CD4-positive, alpha-beta T cell treated with Interleukin-1 beta for 1 hour (primary cell): ENCODE measurements at places on chromosomes 7 and 10.

DNA sequence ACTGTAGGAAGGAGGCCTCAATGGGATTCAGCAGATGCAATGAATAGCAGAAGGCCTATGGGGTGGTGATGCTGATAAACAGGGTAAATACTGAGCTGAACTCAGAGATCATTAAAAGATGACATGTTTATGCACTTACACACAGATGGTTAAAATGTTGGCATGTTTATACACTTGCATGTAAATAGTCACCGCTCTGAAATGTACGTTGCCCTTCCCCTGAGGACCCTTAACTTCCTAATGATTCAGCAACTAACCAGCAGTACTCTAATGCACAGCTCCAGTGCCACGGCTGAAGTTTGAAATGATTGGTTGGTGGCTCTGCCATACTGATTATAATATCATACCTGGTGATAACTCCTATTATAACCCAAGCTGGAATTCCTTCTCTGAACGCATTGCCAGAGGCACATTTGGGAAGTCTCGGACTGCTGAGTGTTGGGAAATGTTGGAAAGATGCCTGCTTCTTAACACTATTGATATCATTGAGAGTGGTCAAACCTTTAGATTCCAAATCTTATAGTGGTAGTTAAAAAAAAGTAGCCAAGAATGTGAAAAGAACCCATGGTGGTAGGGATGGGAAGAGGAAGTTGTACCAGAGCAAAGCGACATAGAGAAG is 3.7 kb upstream of the CAV1 start:
- DNase-seq: no peak

DNA sequence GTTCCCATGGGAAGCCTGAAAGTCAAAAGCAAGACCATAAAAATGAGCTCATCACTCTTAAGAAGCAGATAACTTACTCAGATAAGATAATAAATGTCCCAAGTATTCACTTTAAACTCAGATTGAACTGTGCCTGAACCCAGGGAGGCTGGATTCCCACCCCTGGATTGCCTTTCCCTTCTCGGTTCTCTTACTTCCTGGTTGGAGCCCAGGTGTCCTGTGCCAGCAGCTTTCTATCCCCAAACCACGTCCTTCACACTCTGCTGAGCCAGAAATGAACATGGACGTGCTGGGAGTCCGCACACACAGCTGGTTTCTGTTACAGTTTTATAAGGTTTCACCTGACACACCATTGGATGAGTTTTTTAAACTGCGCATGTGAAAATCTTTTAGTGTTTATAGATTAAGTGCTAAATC is 636.2 kb upstream of the IGFBP3 start:
- DNase-seq: no peak

DNA sequence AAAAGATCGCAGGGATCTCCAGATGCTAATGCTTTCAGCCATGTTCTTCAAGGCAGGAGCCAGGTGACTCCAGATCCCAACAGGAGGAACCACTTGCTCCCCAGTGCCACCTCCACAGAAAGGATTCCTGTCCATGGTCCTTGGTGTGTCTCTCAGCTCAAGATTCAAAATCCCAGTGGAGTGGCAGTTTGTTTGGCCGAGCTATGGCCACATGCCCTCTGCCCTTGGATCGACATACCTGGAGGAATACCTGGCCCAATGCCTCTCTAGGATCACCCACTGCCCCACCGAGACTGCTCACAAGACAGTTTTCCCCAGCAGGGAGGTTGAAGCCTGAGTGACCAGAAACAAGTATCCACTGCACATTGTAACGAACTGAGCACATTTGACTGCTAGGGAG is 3.9 kb upstream of the GPRIN2 start:
- no peak for DNase-seq

GRCh38 chr7:49564379-49564714 is 209.1 kb upstream of the VWC2 start:
- DNase-seq: no peak

GRCh38 chr10:79069325-79070080 is 737 bp downstream of the ZMIZ1 start:
- peak; percentile 44 for DNase-seq

DNA sequence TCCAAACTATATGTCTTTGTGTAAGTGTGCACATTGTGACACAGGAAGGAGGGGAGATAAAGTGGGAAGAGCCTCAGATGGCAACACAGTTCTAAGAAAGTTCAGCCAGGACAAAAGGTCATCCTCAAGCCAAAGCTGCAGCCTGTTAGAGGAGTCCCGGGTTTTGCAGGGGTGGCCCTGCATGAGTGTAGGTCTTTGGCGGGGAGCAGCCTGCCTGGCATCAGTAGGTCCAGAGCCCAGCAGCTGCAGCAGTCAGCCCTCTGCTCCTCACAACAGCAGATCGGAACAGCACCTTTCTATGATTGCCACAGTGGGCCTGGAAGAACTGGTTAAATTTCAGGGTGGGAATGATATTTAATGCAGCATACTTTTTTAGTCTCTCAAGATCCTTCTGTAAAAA is 13.5 kb upstream of the VDAC2 start:
- no peak for DNase-seq

GRCh38 chr7:22668971-22669401 is 58.0 kb upstream of the IL6 start:
- no peak for DNase-seq

DNA sequence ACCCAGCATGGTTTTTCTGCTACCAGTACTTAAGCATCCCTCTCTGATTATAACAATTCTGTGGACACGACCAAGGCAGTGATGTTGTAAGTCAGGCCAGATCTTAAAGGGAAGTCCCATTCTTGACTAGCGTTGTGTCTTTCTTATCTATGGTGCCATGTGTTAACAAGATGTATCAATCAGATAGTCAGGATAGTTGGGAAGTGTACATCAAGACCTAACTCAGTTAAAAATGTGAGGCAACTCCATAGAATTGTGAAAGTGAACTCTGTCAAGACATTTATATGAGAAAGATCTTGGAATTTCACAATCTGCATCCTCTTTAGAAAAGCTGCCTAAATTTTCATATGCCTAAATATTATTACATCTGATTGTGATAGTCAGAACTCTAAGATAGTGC is 341.7 kb upstream of the SEMA3D start:
- DNase-seq: no peak

DNA sequence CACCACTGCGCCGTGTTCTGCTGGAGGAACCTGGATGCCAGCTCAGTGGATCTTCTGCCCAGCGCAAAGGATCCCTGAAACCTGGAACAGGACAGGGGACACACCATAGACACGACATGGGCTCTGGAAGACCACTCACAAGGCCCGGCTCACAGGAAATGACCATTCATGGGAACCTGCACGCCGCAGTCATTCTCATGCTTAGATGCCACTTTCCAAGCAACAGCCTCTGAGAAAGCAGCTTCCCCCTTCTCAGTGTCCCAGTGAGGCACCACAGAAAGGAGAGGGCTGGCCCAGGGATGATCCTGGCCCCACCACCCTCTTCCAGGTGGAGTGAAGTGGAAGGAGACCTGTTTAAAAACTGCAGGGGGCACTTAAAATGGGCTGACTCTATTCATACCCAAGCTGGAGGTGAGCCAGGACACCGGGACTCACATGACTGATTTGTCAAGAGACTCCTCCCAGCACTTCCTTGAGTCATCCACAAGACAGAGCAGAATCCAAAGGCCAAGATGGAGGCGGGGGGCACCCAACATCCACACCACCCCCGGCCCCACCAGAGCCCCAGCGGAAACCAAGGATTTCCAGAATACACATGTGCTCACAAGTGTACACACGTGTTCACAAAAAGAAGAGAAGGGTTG is 11.2 kb downstream of the CTBP2 start:
- DNase-seq: no peak

- DNase-seq: no peak
These were observed 109.3 kb upstream of the ARID5B start for GRCh38 chr10:61792097-61792716.

DNA sequence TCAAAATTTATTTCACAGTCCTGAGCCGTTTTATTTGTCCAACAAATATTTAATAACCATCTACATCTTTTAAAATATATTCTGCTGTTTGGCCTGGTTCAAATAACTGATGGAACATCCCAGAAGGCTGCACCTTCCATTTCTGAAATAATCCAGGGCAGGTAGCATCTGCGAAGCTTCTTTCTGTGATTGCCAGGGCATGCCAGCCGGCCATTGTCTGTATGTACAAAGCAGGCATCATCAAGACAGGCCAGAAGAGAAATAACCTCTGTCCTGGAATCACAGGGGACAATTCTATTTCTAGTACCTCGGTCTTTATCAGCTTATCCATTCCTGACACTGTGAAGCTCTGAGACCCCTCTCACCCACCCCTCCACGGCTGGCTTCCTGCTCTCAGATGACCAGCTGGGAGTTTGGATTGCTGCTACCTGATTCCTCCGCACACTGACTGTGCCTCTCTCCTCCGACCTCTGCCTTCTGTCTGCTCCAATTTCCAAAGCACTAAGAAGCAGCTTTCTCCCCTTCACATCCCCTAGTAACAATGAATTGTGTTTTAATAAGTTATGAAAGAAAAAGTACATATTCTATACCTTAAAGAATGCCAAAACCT is 8.0 kb downstream of the DGKI start:
- no peak for DNase-seq

DNA sequence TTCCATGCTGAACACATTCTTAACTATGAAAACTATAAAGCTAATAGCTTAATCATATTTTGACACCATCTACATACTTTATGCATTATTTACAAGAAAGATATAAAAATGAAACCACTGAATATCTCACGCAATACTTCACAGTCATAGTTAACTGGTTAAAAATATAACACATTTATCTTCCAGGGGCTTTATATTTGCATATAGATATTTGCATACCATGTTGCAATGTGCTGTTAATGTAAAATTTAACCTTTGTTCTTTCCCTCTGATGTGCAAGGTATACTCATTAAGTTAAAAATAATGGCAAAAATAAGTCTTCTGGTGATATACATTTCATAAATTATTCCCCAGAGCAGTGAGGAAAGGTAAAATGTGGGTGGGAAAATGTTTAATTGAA is 76.9 kb upstream of the MGMT start:
- no peak for DNase-seq

DNA sequence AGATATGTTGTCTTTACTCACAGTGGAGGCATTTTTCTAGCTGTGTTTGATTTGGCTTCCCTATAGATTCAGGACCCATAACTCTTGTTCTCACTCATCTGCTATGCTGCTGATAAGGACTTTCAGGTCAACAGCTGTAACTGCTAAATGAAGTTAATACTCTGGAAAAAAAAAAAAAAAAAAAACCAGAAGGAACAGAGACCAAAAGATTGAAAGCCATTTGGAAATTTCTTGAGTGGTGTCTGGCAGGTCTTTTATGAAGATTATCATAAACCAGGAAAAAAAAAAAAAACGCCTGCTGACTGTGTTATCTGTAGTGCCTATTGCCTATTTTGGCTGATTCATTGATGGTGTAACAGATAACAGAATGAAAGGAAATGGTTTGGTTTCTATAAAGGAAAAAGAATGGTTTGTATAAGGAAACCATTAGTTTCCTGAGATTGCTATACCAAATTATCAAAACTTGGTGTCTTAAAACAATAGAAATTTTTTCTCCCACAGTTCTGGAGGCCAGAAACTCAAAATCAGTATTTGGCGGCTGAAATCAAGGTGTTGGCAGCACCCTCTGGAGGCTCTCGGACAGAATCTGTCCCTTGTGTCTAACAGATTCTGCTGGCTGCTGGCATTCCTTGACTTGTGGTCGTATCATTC is 60.5 kb upstream of the BET1 start:
- no peak for DNase-seq

DNA sequence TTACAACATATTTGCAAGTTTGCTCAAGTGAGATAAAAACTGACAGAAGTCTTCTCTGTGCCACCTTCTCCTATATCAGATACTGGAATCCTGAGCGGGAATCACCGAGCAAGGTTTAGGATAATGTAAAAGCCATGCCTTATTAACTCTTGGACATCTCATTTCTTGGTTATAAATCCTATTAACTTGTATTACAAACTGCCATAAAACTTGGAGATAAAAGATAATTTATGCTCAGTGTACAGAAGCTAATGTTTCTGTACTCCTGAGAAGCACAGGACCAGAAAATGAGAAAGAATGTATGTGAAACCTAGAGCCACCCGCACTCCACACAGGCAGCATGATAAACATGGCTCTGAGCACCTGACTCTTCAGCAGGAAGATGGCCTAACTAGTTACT is 181.2 kb upstream of the NOBOX start:
- DNase-seq: no peak

DNA sequence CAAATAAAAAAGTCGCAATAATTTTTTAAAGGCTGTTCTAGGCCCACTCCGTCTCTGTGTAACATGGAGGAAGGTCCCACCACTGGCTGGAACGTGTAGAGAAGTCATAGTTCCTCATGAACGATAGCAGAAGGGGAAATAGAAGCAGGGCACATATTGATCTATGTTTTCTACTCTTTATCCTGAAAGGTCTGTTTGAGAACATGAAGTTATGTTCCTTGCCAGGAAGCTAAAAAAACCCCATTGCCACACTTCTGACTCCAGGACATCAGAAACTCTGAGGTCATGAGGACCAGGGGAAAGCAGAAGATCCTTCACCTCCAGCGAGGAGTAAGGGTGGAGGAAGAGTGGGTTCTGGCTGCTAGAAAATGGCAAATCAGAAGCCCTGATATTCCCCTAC is 10.8 kb downstream of the ANKRD22 start:
- no peak for DNase-seq
